ENCODE measurements at places on chromosomes 2 and 18. TPM values are rescaled to one million over a fixed set of nuclear protein-coding genes. Genes with fewer than 3 reads are reported as not detected.
A peak's percentile ranks its signal among the peaks of the same experiment; 100 is the strongest.

The EGR4 gene
- 0.55 TPM for total RNA-seq

The UGT1A8 gene
- total RNA-seq: not detected

GRCh38 chr2:216855605-216856004 is 4.3 kb downstream of the TNP1 start:
- DNase-seq: no peak

GRCh38 chr18:24567199-24567598 is 106.8 kb downstream of the HRH4 start:
- no peak for DNase-seq

The SEMA4F gene
- 7.8 TPM for total RNA-seq

DNA sequence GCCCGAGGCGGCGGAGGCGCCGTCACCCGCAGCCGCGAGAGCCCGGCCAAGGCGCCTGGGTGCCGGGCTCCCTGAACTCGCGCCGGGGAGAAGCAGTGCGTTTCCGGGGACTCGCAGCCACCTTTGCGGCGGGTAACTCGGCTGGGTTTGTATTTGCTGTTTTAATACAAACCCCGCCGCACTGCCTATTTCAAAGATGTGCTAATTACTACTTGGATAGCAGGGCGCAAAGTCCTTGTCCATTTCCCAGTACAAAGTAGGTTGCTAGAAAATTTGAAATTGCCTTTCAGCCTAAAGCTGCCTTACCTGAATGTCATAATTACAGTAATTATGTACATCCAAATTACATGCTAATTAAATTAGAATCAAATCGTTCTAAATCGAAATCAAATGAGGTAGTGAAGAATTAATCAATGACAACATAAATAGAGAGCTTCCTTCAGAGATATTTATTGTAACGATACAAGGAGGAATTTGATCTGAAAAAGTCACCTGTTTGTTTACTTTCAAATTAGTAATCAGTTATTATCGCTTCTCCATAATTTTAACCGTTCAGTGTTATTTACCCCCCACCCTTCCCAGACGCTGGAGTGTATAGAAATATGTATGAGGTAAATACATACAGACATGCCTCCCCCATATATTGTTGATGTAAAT is 8.1 kb downstream of the SP9 start:
- DNase-seq: peak; percentile 39

GRCh38 chr2:68739595-68740399 is 5.2 kb downstream of the ARHGAP25 start:
- no peak for DNase-seq

DNA sequence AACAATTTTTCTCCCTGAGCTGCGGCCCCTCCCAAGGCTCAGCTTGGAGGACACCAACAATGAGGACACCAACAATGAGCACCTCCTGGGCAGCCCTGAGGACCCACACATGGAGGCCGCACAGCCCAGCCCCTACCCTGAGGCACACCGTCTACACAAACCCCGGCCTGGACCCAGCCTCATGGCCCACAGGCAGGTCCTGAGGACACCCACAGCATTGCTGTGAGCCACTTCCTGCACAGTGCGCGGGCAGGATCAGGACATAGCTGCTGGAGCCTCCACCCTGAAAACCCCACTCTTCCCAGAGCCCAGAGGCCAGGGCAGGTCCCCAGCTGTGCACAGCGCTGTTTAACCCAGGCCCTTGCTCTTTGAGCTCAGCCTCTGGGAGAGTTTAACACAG is 194.3 kb downstream of the RTP5 start:
- no peak for DNase-seq

The TMEM169 gene
- total RNA-seq: 0.73 TPM

DNA sequence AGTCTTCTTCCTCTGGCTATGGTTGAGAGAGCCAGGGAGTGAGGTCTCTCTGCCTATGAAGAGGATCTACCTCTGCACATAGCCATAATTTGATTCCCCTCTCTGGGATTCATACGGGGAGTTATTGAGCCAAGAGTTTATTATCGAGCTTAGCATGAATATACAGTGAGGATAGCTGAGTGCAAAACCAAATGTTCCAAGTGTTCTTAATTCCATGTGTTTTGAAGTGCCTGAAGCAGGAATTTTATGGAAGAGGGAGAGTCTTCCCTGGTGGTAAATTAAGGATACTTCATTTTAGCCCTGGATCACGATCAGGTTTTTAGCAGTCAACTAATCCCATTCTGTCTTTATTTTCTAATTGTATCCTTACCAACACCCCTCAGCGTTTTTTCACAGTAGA is 270.6 kb downstream of the C1D start:
- no peak for DNase-seq

GRCh38 chr2:232249096-232249495 is 129.5 kb upstream of the ALPP start:
- DNase-seq: no peak

DNA sequence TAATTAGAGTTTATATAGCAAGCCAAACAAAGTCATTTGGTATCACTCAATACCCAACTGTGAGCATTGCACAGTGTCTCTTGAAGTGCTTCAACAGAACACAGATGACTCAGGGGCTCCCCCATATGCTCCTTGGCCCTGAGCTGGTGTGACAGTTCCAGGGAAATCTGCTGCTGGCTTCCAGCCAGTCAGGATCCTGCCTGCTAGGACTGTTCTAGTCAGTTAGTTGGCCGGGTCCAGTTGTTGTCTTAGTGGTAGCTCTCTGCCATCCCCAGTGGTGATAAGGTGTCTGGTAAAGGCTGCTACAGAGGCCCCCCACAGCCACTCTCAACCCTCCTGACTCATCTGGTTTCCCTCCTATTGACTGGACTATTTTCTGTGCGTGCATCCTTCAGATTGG is 100.3 kb downstream of the IRS1 start:
- DNase-seq: no peak

GRCh38 chr18:70380915-70381896 is 92.4 kb downstream of the SOCS6 start:
- DNase-seq: no peak

The ACMSD gene
- total RNA-seq: not detected

DNA sequence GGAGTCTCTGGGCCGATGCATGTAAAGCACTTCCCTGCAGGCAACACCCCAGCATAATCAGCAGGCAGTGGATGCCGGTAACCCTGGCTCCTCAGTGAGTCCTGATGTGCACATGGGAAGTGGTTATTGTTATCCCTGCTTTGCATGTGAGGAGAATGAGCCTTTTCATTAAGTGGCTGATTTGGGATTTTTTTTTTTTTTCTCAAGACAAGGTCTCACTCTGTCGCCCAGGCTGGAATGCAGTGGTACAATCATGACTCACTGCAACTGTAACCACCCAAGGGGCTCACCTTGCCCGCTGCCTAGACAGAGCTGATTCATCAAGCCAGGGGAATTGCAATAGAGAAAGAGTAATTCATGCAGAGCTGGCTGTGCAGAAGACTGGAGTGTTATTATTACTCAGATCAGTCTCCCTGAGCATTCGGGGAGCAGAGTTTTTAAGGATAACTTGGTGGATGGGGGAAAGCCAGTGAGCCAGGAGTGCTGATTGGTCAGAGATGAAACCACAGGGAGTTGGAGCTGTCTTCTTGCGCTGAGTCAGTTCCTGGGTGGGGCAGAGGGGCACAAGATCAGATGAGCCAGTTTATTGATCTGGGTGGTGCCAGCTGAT is 95.4 kb downstream of the SOCS6 start:
- DNase-seq: no peak

DNA sequence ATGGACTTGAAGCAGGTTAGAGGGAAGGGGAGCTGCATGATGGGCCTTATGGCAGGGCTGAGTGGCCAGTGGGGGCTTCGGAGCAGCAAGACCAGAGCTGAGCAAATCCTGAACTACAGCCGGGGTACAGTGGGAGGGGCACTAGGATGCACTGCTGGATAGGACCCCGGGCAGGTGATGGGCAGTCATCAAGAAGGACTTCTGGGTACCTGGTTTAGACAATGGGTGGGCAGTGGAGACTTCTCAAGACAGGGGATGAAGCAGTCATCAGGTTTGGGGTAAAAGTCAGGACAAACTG is 507.4 kb upstream of the MYT1L start:
- DNase-seq: no peak

- DNase-seq: no peak
Observed at GRCh38 chr2:72554381-72554780, 271.5 kb downstream of the EXOC6B start.

- DNase-seq: no peak
Observed at GRCh38 chr2:240223631-240224030, 83.2 kb upstream of the OTOS start.

- DNase-seq: no peak
Observed at GRCh38 chr2:176112375-176113302, 3.9 kb upstream of the HOXD10 start.

DNA sequence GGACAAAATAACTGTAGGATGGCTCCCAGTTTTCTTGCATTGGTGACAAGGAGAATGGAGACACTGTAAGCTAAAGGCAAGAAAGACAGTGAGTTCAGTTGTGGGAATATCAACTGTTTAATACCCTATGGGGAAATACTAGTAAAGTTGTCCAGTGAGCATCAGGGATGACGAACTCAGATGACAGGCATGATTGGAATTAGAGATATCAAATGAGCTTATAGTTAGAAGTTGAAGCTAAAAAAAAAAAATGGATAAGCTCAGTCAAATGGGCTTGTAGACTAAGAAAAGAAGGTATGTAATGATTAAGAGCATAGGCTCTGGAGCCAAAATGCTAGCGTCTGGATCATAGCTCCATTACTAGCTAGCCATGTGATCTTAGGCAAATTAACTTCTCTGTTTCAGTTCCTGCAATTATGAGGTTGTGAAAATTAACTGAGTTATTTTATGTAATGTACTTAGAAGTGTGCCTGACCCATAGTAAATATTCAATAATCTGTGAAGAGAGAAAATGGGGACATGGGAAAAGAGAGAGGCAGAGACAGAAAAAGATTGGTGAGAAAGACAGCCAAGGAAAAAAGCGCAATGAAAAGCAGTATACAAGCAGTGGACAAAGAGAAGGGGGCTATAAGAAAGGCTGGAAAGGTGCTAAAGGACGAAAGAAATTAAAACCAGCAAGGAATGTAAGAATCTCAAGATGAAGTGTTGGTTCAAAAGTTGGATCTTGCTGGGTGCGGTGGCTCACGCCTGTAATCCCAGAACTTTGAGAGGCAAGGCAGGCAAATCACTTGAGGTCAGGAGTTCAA is 95.7 kb upstream of the SLC39A10 start:
- DNase-seq: no peak

GRCh38 chr2:74619651-74620297 is 28.4 kb downstream of the M1AP start:
- no peak for DNase-seq

The ASB18 gene
- total RNA-seq: not detected

- no peak for DNase-seq
Observed at GRCh38 chr2:222698276-222698675, 26.8 kb downstream of the MOGAT1 start.

DNA sequence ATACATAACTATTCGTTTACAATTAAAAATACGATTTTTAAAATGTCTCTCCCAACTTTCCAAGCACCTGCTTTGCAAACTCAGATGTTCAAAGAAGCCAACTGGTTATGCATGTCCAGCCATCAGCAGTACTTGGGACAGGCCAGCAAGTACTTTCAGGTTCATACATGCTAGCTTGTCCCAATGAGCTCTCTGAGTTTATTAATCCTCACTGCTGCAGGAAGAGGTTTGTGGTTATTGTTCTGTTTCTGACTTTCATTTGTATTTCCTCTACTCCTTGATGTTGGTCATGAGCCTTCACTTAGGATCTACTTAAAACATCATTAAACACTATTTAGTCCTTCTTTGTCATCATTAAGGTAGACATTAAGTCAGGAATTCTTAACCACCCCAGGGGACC is 374.1 kb downstream of the LRATD1 start:
- DNase-seq: no peak

DNA sequence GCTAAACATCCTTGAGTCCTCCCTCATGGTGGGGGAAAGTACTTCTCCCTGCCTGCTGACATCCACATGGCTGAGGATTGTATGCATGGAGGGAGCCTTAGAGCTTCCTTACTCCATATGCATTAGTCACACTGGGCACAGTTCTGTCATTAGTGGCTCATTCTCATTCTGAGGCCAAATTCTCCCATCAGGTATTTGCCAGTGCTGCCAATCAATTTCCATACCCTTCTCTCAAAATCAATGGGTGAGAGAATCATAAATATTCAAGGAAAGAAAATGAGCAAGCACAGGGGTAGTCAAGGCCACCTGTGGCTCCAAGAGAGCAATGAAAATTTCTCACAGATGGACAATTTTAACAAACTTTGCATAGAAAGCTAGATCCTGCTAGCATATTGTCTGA is 422.6 kb upstream of the SETBP1 start:
- no peak for DNase-seq

DNA sequence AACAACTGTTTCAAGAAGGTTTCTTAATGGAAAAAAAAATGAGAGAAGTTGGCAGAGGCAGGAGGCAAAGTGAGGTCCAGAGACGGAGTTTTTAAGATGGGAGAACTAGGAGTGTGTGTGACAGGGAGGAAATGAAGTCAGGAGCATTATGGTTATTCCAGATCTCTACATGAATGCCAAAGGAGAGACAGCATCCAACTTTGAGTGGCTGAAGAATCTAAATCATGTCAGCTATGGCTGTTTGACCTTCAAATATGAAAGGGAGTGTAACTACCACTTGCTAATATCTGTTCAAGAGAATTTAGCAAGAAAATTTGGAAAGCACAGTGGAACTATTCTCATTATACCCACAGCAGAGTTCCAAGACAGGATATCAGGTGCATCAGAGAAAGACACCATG is 81.2 kb upstream of the CCBE1 start:
- DNase-seq: no peak

The SLC16A14 gene
- 1.0 TPM for total RNA-seq

DNA sequence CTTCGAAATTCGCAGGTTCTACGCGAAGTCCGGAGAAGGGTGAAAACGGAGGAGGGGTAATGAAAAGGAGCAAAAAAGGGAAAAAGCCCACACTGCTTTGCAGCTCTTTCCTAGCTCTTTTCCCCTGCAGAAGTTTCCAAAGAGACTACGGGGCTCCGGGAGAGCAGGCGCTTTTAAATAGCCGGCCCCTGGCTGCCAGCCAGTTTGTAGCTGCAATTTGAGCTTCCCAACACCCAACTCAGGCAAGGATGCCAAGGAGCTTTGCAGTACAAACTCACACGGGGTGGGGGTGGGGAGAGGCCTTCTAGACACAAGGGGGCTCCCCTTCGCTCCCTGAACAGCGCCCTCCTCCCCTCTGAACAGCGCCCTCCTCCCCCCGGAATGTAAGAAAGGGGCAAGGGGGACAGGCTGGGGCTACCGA is at the start of gene IGFBP5:
Gene IGFBP5, minus strand, starts transcription at position 149 of the 421 bp plus-strand sequence. CDS start 774 bp downstream, outside the sequence.
- no peak for DNase-seq

DNA sequence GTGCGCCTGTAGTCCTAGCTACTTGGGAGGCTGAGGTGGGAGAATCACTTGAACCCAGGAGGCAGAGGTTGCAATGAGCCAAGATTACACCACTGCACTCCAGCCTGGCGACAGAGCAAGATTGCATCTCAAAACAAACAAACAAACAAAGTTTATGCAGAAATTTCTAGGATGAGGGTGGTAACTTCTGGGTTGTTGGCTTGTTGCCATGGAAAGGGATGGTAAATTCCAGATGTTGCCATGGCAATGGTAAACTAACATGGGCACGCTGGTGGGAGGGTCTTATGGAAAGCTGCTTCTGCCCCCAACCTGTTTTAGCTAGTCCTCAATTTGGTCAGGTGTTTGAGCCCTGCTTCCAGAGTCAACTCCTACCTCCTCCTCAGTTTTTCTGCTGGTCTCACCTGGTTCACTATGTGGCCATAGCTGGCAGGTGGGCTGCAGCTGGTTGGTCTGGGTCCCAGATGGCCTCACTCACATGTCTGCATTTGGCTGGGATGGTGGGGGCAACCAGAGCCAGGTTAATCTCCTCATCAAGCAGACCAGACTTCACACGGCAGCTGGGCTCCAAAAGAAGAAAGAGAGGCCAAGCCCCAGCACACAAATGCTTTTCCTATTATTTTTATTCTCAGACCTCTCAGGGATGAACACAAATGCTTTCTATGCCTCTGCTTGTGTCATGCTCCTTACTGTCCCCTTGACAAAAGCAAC is 26.6 kb upstream of the TEX44 start:
- no peak for DNase-seq
